Kidney (tissue), 22 donors: ENCODE measurements at places on chromosomes 4 and X. TPM values are rescaled to one million over a fixed set of nuclear protein-coding genes. Genes with fewer than 3 reads are reported as not detected.

- no peak overlapping the region for H3K4me3 ChIP-seq
- peaks cover 14% of the 10 kb centered on the region for H3K27me3 ChIP-seq
- H3K4me1 ChIP-seq: no peaks in the 10 kb centered on the region
- no peaks in the 10 kb centered on the region for H3K36me3 ChIP-seq
- no peak overlapping the region for H3K27ac ChIP-seq
- DNase-seq: peak; percentile 84
Observed at GRCh38 chrX:40152741-40153344, 55.1 kb upstream of the BCOR start.

DNA sequence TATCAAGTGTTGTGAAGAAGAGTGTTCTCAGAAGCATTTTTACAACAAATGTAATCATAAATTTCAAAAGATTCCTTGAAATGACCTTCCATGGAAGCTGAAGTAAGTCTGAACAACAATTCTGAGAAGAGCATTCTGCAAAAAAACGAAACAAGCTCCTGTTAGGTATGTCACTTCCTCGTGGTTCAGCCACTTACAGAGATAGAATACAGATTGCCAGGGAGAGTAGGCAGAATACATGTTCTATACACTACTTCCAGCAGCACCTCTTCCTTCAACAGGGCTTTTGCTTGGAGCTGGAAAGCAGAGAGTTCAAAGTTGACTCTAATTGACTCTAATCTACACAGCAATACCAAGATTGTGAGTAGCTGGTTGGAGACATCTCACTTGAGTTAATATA is 274.5 kb downstream of the ADGRA3 start:
- no peaks in the 10 kb centered on the region for H3K27me3 ChIP-seq
- no peak overlapping the region for H3K4me3 ChIP-seq
- no peak overlapping the region for H3K27ac ChIP-seq
- H3K4me1 ChIP-seq: no peaks in the 10 kb centered on the region
- DNase-seq: no peak

DNA sequence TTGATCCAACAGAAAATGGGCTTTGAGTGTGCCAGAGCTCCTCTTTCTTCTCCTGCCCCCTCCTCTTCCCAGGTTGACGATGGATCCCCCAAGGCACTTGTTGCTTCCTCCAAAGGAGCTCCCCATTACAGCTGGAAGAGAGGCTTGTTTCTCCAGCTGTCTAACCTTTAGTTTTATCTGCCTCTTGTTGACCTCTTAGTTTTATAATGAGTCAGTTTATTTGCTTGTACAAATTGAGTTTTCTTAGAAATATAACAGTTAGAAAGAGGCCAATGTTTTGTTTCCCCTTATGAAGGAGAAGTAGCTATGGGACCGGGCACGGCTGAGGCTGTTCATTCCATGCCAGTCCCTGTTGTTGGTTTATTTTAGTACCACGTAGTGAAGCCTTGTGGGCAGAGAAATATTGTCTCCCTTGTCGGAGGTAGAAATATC is 158.2 kb downstream of the SPRY1 start:
- H3K36me3 ChIP-seq: no peaks in the 10 kb centered on the region
- no peak overlapping the region for H3K4me3 ChIP-seq
- H3K4me1 ChIP-seq: peaks cover 33% of the 10 kb centered on the region
- peak; percentile 55 for DNase-seq
- peak overlapping the region; percentile 84 for H3K27ac ChIP-seq

- no peaks in the 10 kb centered on the region for H3K27me3 ChIP-seq
- no peaks in the 10 kb centered on the region for H3K36me3 ChIP-seq
- no peaks in the 10 kb centered on the region for H3K4me1 ChIP-seq
- H3K27ac ChIP-seq: no peak overlapping the region
- no peak overlapping the region for H3K4me3 ChIP-seq
Observed at GRCh38 chr4:154719087-154719486, 24.7 kb upstream of the LRAT start.

- H3K27ac ChIP-seq: no peak overlapping the region
- DNase-seq: no peak
- H3K27me3 ChIP-seq: no peaks in the 10 kb centered on the region
- H3K4me3 ChIP-seq: no peak overlapping the region
- peaks cover 2% of the 10 kb centered on the region for H3K4me1 ChIP-seq
Observed at GRCh38 chr4:151626228-151626627, 134.6 kb downstream of the GATB start.

DNA sequence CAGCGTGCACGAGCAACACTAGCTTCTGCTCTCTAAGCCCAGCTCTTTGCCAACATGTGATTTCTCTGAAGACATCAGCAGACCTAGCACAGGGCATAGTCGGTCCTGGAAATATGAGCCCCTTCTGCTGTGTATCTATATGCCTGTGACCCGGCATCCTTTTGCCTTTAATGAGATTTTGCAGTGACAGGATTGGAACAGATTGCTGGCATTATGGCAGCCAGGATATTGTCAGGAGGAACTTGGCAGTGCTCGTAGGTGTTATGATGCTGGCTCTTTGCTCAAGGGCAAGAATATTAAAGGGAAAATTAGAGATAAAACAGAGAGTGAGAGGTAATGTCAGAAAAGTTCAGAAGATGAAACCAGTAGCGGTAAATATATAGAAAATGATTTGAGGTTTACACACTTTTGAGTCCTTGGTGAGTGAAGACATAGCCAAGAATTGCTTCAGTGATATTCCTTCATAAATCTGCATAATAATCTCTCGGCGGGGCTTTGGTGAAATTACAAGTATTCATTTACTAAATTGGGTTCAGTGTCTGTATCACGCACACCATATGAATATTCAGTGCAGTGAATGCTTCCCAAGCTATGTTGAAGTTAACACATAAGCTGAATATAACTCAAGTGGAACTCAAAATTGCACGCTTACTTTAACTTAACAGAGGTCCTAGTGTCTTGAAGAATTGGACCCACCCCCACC is 502.1 kb upstream of the NR3C2 start:
- no peaks in the 10 kb centered on the region for H3K36me3 ChIP-seq
- H3K27ac ChIP-seq: no peak overlapping the region
- no peak overlapping the region for H3K4me3 ChIP-seq
- no peak for DNase-seq
- no peaks in the 10 kb centered on the region for H3K27me3 ChIP-seq

DNA sequence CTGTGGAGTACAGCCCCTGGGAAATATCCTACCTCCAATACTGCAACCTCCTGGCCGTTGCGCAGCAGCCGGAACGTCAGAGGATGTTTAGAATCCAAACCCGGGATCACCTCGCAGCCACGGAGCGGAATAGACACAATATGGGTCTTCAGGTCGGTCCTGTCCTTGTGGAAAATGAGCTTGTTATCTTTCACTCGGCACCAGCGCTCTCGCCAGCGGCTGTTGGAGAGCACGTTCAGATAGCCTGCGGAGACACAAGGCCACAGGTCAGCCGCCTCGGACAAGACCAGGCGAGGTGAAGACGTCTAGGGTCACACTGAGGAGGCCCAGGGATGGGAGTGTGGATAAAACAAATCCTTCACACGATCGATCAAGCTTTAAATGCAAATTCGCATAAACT is 139.3 kb downstream of the AFAP1 start:
- H3K27me3 ChIP-seq: no peaks in the 10 kb centered on the region
- H3K4me3 ChIP-seq: no peak overlapping the region
- no peaks in the 10 kb centered on the region for H3K36me3 ChIP-seq
- H3K4me1 ChIP-seq: peaks cover 11% of the 10 kb centered on the region
- H3K27ac ChIP-seq: no peak overlapping the region
- DNase-seq: no peak

- H3K4me1 ChIP-seq: no peaks in the 10 kb centered on the region
Observed at GRCh38 chrX:123736333-123736921, 3.6 kb upstream of the THOC2 start.

DNA sequence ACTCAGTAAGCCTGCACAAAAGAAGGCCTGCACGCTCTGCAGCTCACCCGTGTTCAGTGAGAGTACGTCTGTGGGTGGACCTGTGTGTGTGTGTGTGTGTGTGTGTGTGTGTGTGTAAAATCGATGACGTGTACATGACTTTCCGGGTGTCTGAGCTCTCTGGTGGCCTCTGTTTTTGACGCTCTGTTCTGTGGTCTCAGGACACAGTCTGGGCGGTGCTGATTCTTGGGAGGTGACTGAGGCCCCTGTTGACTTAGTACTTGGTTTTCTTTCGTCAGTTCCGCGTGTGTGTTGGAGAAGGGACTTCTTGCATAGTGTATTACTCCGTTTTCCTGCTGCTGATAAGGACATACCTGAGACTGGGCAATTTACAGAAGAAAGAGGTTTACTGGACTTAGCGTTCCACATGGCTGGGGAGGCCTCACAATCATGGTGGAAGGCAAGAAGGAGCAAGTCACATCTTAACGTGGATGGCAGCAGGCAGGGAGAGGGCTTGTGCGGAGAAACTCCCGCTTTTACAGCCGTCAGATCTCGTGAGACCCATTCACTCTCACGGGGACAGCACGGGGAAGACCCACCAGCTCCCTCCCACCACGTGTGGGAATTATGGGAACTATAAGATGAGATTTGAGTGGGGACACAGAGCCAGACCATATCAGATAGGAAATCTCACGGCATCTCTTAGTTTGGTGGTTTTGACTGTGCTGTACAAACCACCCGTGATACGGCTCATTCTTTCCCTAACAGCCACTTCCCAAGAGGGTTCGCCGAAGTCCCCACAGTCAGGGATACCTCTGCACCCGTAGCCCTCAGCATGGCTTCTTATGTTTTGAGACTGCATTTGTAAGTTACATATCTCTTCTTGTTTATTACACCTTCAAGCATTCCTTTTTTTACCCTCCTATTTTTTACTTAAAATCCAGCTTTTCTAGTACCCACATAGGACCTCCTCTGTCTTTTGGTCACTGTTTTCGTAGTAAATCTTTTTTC is 24.5 kb downstream of the UVSSA start:
- H3K36me3 ChIP-seq: no peaks in the 10 kb centered on the region
- H3K27ac ChIP-seq: no peak overlapping the region
- DNase-seq: no peak
- no peak overlapping the region for H3K4me3 ChIP-seq

DNA sequence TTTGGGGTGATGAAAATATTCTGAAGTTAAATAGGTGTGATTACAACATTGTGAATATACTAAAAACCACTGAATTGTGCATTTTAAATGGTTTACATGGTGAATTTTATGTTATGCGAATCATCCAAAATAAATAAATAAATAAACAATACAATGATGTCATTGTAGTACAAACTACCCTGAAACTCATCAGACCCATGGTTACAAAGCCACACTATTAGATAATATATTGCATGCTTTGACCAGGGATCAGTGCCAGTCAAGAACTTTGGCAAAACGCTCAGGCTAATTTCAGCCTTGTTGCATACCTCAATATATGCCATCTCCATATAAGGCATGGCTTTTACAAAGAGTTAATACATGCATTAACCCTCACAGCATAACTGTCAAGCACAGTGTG is 45.5 kb upstream of the XIAP start:
- no peak overlapping the region for H3K4me3 ChIP-seq
- H3K36me3 ChIP-seq: no peaks in the 10 kb centered on the region
- no peak for DNase-seq
- H3K27ac ChIP-seq: no peak overlapping the region

DNA sequence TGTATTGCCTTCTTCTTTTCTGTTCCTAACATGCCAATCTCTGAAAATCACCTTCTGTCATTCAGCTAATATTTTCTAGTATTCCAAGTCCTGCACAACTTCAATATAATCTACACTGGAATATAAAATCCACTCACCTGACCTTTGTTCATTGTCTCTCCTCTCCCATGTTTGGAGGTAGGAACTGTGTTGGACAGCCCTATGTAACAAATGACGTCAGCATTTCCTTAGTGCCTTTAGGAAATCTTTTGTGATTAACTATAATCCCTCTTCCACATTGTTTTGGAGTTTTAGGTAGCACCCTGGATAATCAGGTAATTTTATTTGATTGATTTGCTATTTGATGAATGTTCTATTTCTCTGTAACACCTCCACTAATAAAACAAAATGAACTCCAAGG is 814.8 kb upstream of the PRKX start:
- H3K27me3 ChIP-seq: no peaks in the 10 kb centered on the region
- no peak for DNase-seq
- no peak overlapping the region for H3K4me3 ChIP-seq

DNA sequence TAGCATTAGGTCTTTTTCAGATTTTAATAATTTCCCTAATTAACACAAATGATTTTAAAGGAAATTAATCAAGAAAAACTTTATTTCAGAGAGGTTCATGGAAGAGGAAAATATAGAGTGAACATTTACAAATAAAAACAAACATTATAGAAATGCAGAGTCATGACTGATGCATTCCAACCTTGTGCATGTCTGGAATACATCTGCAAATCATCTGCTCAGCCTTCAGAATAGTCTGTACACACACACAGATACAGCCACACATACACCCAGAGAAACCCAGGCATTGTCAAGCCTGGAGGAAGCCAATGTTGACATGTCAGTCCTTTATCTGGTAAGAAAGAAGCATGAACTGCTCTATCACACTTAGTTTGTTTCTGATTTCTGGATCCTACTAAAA is 61.3 kb upstream of the NFKB1 start:
- no peaks in the 10 kb centered on the region for H3K27me3 ChIP-seq
- no peak for DNase-seq
- no peak overlapping the region for H3K27ac ChIP-seq
- H3K4me1 ChIP-seq: no peaks in the 10 kb centered on the region

GRCh38 chr4:128649575-128650205 is 159.8 kb upstream of the JADE1 start:
- peaks cover 4% of the 10 kb centered on the region for H3K4me1 ChIP-seq
- H3K4me3 ChIP-seq: no peak overlapping the region
- H3K27me3 ChIP-seq: no peaks in the 10 kb centered on the region
- no peak overlapping the region for H3K27ac ChIP-seq
- DNase-seq: no peak
- H3K36me3 ChIP-seq: no peaks in the 10 kb centered on the region

GRCh38 chr4:118948545-118949144 is 60.0 kb downstream of the SYNPO2 start:
- H3K36me3 ChIP-seq: no peaks in the 10 kb centered on the region
- H3K27ac ChIP-seq: no peak overlapping the region
- no peaks in the 10 kb centered on the region for H3K27me3 ChIP-seq
- no peaks in the 10 kb centered on the region for H3K4me1 ChIP-seq

- no peak overlapping the region for H3K4me3 ChIP-seq
- H3K27ac ChIP-seq: no peak overlapping the region
- peaks cover 13% of the 10 kb centered on the region for H3K36me3 ChIP-seq
- no peak for DNase-seq
Observed at GRCh38 chr4:26410385-26411293, 79.6 kb downstream of the CCKAR start.

DNA sequence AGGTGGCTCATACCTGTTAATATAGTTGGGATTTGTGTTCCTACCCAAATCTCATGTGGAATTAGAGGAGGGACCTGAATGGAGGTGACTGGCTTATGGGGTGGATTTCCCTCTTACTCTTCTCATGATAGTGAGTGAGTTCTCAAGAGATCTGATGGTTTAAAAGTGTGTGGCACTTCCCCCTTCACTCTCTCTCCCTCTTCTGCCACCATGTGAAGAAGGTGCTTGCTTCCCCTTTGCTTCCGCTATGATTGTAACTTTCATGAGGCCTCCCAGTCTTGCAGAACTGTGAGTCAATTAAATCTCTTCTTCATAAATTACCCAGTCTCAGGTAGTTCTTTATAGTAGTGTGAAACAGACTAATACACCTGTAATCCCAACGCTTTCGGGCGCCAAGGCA is 28.3 kb upstream of the WDR19 start:
- no peak for DNase-seq
- H3K27me3 ChIP-seq: no peaks in the 10 kb centered on the region
- H3K27ac ChIP-seq: no peak overlapping the region
- no peak overlapping the region for H3K4me3 ChIP-seq
- H3K4me1 ChIP-seq: no peaks in the 10 kb centered on the region

Gene EMCN
- total RNA-seq: 48.1 TPM

Gene ZCCHC13
- total RNA-seq: not detected

Gene ATP2B3
- not detected for total RNA-seq

Gene TEC
- 5.9 TPM for total RNA-seq

Gene SOWAHB
- total RNA-seq: 5.0 TPM

Gene GDPD2
- 7.0 TPM for total RNA-seq

Gene TRMT10A
- 4.3 TPM for total RNA-seq

Gene CXCL3
- 2.8 TPM for total RNA-seq
